Daoy (cell line): ENCODE measurements at places on chromosomes 3 and 15.
A peak's percentile ranks its signal among the peaks of the same experiment; 100 is the strongest.

DNA sequence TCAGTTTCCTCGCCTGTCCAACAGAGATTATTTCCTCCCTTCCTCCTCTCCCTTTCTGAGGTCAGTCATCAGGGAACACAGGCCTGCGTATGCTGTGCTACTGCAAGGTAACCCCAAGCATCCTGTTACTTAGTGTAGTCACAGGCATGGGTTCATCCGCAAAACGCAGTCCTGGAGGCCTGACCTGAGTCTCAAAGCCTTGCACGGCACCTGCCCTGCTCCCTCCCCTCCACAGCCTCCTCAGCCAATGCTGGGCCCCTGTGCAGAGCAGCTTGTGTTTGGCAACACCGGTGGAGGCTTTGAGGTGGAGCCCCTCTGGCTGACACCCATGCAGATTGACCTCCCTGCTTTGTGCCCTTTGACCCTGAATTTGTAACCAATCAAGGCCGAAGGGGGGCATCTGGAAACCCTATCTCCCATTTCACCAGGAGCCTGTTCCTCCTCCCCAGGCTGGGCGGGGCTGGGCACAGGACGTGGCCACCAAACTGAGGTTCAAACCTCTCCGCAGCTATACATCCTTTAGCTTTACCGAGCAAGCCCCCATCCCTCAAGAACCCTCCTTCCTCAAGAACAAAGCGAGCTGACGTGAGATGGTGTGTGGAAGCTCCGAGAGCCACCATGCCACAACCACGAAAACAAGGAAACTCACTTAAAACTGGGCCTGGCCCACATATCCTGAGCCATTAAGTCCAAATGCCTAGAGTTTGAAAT is 21.5 kb downstream of the TKT start:
- no peak for DNase-seq

- peak; percentile 96 for DNase-seq
Observed at GRCh38 chr3:136818191-136818768, 646 bp upstream of the SLC35G2 start.

DNA sequence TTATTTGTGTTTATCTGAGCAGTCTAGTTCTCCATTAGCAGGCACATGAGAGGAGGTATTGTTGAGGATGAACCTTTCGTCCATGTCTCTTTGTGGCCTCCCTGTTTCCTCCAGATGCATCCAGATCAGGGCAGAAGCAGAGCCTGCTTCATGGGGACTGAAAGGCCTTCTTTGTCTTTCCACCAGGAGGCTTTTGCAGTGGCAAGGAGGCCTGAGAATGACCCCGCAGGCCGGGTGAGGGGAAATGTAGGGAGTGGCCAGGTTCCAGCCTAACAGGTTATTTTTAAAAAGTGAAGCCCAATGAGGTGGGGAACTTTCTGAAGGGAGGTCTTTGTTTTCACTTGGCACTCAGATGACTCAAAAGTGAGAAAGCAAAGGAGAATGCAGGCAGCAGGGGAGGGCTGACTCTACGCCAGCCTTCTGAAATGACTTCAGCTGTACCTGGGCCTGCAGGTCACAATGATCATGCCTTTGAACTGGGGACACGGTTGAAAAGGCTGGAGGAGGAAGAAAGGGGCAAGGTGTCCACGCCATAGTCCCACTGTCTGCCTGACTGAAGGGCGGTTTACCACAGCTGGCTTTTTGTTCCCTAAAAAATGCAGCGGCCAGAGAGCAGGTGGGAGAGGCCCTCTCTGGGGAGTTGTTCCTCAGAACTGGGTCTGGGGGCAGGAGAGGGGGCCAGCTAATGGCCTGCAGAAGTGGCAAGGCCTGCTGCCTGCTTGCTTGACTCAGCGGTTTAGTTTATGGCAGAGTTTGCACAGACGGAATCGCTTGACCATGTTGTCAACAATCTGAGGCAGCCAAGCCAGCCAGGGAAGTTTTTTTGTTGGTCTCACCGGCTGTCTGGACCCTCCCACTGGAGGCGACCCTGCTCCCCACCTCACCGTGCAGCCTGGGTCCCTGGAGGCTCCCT is 28.7 kb downstream of the CMTM7 start:
- peak; percentile 82 for DNase-seq

DNA sequence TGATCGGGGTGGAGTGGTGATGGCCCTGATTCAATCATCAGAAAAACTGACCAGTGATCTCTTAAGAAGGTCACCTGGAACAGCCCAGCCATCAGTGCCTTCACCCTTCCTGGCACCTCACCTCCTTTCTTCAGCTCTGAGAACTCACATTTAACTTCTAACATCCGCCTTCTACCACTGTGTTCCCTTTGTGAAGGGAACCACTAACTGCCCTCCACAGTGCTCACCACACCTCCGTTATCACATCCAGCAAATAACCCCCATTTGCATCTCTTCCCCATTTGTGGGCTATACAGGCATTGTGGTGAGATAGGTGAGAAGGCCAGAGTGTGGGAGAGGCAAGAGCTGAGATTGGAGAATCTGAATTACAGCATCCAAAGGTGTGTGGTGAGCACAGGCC is 107.4 kb downstream of the PLCL2 start:
- no peak for DNase-seq

- no peak for DNase-seq
Observed at GRCh38 chr3:129718201-129718600, 111.7 kb upstream of the PLXND1 start.

GRCh38 chr3:170622369-170623159 is 36.7 kb upstream of the SLC7A14 start:
- peak; percentile 57 for DNase-seq

GRCh38 chr3:312160-312733 is 115.7 kb downstream of the CHL1 start:
- no peak for DNase-seq

- DNase-seq: peak; percentile 8
Observed at GRCh38 chr15:26773917-26774316, 1.1 kb upstream of the GABRB3 start.

DNA sequence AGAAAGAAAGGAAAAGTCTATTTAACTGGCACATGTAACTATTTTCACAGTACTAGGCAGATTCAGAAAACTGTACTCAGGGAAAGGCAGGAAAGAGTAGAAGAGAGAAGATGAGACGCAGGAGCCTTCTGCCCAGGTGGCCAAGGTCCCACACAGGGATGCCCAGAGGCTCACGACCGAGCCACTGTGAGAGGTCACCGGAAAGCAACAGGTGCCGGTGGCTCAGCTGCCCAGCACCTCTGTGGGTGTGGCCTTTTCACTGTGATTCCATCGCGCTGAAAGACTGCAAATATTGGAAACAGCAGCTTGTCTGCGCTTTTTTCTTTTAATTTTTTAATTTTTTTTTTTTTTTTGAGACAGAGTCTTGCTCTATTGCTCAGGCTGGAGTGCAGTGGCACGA is 226.8 kb downstream of the OCA2 start:
- DNase-seq: no peak

DNA sequence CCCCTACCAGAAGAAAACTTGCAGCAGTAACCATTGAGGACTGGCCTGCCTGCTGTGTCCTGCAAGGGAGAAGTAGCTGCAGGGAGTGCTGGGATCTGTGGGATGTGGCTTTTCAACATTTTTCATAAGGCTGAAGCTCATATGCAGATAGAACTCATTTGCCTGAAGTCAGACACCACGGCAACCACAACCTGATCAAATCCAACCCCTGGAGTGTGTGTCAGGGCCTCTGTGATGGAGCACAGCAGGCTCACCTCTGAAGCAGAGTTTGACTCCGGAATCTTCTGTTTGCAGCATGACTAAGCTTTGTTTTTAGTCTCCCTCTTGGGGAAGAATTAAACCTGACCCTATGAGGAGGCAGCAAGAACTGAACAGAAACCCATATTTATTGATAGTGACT is 508.7 kb downstream of the AGBL1 start:
- DNase-seq: no peak

GRCh38 chr3:195165265-195165609 is 105.7 kb downstream of the XXYLT1 start:
- no peak for DNase-seq

DNA sequence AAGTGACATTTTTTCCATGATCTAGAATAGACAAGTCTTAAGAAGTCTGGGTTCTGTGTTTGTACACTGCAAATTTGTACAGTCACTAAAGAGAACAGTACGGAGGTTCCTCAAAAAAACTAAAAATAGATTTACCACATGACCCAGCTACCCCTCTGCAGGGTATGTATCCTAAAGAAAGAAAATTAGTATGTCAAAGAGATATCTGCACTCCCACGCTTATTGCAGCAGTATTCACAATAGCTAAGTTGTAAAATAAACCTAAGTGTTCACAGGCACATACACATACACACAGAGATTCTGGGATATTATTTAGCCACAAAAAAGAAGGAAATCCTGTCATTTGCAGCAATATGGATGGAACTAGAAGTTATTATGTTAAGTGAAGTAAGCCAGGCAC is 120.4 kb downstream of the ZIC1 start:
- DNase-seq: no peak

DNA sequence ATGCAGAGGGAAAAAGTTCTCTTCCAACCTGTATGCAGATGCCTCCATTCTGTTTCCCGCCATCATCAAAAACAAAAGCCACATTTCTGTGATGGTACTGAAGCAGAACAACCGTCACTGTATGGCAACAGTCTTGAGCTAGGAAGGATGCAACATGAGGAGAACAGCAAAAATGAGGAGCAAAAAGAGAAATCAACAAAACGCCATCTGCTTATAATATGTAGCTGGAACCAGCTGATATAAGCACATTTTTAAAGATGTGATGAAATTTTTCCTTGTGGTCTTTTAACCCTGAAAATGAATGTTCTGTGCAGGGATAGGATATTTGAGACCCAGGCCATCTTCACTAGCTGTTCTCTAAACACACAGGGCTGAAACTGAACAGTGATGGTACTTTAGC is 287.0 kb downstream of the ZIC4 start:
- no peak for DNase-seq

GRCh38 chr3:45773714-45774449 is 22.5 kb downstream of the SLC6A20 start:
- DNase-seq: no peak

DNA sequence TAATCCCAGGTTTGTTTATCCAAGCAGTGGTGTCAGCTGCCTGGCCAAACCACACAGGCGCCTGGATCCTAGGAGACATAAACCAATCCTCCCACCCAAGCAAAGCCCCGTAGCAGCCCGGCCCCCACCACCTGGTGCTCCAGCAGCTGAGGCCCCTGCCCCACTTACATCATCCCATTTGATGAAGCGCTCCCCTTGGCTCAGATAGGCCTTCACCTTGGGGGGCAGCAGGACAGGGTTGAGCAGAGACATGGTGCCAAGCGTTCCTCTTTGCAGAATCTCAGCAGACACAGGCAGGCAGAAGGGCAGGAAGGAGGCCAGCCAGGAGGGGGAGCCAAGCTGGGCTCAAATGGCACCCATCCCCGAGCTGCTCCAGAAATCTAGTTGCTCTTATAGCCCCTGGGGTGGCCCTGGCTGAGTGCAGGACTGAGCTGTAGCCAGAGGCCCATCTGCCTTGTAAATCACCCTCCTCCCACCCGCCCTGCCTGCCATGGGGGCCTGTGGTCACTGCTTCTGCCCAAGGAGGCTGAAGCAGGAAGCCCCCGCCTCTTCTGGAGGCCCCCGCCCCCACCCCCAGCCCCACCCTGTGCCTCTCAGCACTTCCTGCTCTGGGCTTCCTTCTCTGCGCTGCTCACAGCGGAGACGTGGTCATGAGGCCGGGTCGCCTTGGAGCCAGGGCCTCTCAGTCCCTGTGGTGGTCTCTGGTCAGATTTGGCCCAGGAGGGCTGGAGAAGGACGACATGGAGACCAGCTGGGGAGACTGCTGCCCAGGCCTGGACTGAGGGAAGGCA is at the start of gene PLCB2:
Gene PLCB2, minus strand, starts transcription at position 515 of the 791 bp plus-strand sequence. Its CDS starts 263 bp downstream, at position 252.
- DNase-seq: peak; percentile 48

DNA sequence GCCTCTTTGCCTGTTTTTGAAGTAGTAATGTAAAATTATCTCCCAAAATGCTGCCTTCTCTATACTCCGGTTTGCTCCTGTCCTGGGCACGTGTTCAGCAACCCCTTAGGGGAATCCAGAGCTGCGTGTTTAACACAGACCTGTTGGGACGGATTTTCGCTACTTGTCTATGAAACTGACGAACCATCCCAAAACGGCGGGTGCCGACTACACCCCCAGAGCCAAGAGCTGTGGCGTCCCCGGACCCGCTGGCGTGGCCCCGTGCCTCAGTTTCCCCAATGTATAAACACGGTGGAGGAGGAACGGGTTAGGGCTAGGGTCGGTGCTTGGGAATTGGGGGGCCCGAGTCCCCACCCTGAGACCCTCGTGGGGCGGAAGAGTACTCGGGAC is 473 bp downstream of the FHIT start:
- peak; percentile 15 for DNase-seq
